ENCODE measurements at places on chromosomes 6 and 20.
A peak's percentile ranks its signal among the peaks of the same experiment; 100 is the strongest.

- peak; percentile 62 for DNase-seq
Observed at GRCh38 chr6:45422503-45423110, 44.9 kb upstream of the SUPT3H start.

DNA sequence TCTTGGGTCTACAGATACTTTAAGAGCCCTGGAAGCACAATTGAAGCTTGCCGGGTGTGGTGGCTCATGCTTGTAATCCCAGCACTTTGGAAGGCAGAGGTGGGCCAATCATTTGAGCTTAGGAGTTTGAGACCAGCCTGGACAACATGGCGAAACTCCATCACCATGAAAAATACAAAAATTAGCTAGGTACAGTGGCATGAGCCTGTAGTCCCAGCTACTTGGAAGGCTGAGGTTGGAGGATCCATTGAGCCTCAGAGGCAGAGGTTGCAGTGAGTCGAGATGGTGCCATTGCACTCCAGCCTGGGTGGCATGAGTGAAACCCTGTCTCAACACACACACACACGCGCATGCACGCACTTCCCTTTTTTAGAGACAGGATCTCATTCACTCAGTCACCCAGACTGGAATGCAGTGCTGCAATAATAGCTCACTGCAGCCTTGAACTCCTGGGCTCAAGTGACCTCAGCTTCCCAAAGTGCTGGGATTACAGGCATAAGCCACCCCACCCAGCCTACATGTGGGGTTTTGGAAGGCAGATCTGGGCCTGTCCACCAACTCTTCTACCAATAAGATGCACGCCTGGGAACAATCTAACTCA, 182.5 kb upstream of the JARID2 start:
- peak; percentile 51 for DNase-seq

DNA sequence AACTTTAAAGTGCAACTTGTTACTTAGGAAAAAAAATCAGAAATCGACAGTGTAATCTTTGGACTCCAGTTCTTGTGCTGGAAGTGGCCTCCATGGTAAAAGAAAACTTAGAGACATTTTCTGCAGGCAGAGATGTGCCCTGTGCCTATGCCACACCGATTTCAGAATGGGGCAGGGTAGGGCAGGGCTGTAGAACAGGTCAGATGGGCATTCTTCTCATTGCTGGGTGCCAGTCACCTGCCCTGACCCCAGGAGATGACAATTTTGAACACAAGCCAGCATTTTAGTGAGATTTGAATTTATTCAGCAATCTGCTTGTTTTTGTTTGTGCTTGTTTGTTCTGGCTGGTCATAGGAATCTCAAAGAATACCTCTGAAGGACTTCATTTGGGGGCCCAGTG, 63.3 kb downstream of the SASH1 start:
- no peak for DNase-seq

DNA sequence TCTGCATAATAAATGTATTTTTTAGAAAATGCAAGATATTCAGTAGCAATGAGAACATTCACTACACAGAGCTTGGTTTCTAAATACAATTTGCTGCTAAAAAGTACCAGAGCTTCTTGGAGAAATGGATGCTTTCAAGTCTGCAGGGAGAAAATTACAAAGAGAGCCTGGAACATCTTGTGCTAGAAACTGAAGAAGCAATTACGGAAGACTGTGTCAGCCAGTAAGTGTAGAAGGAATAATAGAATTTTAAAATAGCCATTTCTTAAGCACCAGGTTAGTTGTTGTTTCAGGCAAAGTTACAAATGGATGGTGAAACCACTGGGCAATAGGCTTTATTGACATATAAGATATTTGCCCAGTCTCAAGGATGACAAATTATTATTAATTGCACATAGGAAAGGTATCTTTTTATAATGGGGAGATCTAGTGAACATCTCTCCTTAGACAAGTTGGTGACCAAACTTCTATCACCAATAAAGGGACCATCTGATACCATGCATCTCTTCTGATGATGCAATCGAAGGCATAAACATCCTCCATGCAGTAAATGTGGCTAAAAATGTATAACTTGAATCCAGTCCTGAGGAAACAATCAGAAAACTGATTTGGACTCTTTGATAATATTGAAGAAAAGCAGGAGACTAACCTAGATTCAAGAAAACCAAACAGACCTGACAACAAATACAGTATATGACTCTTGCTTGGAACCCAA, 81.7 kb downstream of the ARHGAP18 start:
- no peak for DNase-seq

DNA sequence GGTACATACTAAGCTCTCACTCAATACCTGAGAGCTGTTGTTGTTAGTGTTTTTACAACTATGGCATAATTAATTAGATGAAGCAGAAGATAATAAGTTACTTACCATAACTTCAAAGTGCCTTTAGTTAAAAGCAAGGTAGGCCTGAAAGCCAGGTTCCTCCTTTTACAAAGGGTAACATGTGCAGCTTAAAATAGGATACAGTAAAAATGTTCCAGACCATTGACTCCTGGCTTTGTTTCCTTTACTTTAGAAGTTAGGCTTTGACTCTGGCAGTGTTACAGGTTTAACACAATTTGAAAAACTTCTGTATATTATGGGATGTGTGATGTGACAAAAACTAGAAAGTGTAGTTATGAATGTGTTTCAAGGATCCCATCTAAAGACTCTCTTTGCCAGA, 522.5 kb downstream of the EPM2A start:
- DNase-seq = no peak

DNA sequence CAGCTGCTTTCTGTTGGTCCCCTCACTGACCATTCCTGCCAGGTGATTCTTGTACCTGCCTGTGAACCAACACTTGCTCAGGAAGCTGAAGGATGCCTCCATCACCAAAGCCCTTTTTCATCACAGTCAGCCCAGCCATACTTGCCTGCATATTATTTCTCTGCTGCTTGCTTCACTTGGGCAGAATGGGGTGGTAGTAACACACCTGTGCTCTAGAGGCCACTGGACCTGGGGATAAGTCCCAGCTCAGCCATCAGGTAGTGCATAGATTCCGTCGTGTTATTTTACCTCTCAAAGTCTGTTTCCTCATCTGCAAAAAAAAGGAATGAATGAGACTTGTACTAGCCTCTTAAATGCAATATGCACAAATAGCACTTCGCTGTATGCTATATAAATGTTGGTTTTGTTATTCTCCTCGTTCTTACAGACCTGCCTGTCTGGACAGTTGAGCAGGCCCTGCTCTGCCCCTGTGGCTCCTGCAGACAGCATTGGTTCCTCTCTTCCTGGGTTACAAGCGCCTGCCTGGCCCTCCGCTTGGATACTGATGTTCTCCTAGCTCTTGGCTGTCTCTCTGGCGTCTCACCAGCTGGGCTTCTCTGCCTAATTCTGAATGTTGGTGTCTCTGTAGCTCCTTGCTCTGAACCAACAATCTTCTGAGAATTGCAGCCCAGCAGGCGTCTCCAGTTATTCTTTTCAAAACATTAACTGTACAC, 151.8 kb downstream of the UNC5CL start:
- DNase-seq = no peak

GRCh38 chr6:128511506-128511905, 8.9 kb downstream of the PTPRK start:
- no peak for DNase-seq

DNA sequence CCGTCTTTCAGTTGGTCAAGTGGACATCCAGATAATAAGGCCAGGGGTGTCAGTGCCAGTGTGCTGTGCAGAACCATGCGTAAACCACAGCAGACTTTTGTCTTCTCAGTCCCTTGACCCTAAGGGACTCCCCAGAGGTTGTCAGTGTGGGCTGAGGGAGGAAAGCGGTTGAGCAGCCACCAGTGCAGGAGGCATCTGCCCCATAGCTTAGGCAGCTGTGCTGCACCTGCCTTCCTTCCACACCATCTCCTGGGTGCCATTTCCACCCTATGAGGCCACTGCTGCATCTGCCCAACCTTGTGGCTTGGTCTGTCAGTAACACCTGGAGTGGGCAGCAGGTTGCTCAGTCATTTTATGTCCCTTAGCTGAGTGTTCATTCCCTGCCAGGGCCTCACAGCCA, 26.0 kb downstream of the PRPF6 start:
- no peak for DNase-seq

- DNase-seq = no peak
Observed at GRCh38 chr6:14953836-14954235, 292.0 kb upstream of the JARID2 start.

DNA sequence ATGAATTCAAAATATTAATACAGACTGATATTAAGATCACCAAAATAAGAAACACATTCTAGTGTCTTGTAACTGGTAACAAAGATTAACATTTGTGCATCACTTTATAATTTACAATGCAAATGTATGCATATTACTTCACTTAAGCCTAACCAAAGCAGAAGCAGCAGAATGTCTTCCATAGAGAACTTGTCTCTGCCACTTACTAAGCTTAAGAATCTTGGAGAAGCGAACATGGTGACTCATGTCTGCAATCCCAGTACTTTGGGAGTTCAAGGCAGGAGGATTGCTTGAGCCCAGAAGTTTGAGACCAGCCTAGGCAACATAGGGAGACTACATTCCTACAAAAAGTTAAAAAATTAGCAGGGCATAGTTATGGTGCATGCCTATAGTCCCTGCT, 18.8 kb downstream of the AK9 start:
- DNase-seq = peak; percentile 31

DNA sequence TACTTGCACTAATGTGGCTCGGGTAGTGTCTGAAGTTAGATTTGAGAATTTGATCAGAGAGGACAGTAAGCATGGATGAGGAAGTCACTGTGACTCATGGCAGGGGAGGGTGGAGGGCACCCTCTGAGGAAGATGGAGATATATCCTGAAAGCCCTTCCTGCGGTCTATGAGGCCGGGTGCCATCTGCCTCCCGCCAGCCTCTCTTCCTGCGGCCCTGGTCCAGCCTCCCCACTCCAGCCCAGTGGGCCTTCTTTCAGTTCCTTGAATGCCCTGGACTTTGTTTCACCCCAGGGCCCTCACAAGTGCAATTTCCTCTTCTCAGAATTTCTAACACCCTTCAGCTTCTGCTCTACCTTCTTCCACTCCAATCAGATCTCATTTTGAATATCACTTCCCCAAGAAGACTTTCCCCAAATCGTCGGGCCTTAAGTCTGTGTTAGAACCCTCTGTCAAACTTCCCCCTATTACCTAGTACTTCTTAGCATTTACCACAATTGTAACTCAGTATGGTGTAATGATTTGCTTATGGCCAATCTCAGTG, 20.2 kb upstream of the TNFAIP3 start:
- no peak for DNase-seq

- DNase-seq = no peak
Observed at GRCh38 chr6:143337201-143337949, 113.1 kb downstream of the ADAT2 start.

GRCh38 chr20:41482647-41483552, 116.3 kb upstream of the EMILIN3 start:
- peak; percentile 97 for DNase-seq

DNA sequence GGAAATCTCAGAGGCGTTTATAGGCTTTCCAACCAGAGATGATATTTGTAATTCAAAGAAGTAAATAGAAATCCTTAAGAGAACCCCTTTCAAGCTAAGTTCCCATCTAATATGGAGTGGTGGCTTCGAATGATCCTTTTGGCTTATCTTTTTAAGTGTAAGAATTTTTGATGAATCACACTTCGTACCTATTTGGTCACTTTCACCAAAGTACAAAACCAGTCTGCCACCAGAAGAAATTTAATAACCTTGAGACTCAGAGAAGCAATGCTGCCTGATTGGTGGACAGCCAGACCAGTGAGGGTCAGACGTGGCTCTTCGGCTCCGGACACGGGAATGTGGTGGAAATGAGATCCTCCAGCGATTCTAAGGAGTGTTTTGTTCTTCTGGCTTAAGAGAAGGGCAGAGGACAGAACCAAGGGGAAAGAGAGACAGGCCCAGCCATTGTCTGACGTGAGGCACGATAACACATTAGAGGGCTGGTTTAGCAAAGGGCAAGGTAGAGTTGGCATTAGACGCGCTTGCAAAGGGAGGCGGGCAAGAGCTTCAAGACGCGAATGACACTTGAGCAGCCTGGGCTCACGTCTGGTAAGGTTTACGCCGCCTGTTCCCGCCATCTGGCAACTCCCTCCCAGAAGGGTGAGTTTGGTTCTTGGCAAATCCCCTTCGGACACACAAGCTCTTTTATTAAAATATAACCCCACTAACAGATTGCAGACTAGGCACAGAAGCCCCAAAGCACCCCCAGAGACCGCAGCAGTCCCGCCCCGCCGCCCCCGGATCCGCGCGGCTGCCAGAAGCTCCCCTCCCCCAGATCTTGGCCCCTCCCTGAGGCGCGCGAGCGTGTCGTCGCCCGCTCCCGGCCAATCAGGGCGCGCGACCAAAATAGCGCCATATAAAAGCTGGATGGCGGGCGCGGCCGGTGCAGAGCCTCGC, 50.0 kb upstream of the EZR start:
- peak; percentile 77 for DNase-seq

DNA sequence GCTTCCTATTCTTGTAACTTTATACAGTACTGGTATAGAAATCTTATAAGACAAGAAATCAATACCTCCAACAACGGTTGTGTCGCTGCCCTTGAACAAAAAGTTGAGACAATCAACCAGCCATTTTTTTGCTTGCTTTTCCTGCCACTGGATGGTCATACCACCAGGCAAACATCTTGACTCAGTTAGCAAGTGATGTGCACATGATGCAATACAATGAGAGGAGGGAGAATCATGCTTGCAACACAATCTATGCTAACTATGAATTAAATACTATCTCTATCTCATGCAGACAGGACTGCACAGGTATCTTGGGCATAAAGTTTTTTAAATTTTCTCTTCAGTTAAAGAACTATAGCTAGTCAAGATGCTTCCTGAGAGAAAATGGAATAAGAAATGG, 877.7 kb upstream of the CITED2 start:
- peak; percentile 47 for DNase-seq

GRCh38 chr20:54262671-54263070, 54.8 kb downstream of the PFDN4 start:
- no peak for DNase-seq

- DNase-seq = no peak
Observed at GRCh38 chr6:122078481-122078880, 321.0 kb upstream of the HSF2 start.

- no peak for DNase-seq
Observed at GRCh38 chr6:75431379-75431778, 62.2 kb downstream of the FILIP1 start.

GRCh38 chr6:125537090-125537489, 212.3 kb upstream of the HEY2 start:
- no peak for DNase-seq

- DNase-seq = no peak
Observed at GRCh38 chr6:108078191-108078590, 3.6 kb upstream of the OSTM1 start.

DNA sequence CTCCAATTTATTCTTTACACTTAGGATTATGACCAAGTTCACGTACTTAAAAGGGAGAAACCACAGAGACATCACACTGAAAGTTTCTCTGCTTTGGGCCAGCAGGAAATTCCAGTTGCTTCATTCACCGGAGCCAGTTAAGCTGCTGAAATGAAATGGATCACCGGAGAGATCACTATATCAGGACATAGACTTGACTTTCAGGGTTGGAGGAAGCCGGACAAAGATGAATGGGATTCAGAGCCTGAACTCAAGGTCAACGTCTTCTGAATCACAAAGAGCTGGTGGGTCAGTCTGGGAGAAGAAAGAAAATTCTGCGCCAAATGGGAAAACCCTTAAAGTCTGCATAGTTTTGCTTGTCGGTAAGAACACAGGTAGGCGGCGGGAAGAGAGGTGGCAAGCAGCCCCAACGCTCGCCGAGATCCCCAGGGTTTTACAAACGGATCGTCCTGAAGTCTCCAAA, 81.9 kb upstream of the CCDC28A start:
- DNase-seq = peak; percentile 86
